CD4-positive, alpha-beta T cell treated with Interleukin-6 for 4 hours (primary cell): ENCODE measurements at places on chromosomes 3 and 15.

DNA sequence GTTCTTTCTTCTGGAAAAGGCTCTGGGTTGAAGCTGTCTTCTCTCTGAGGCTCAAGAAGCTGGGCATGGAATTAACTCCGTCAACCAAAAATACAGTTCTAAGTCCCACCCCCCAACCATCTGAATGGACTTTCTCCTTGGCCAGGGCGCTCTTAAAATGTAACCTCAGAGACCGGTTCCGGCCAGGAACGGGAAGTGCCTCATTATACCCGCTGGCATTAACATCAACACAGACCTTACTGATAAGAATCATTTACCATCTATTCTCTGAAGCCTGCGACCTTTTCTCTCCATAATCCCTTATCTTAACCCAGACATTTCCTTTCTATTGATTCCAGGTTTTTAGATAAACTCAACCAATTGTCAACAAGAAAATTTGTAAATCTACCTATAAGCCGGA is 64.7 kb downstream of the ATP1B3 start:
- no peak for DNase-seq

DNA sequence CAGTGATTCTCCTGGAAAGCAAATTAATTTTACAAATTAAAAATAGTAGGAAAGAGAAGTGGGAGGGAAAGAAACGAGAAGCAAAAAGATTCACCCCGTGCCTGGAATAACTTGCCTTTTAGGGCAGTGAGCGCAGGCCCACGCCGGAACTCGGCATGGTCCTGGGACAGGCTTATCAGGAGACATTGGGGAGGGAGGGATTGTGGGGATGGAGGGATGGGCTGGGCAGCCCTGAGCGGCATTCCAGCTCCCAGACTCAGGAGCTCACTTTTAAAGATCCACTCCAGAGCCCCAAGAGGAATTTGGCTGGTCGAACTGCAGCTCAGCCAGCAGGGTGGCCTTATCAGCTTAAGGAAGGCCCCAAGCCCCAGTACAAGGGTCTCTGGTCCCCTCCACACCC is 117.9 kb downstream of the ADCY5 start:
- no peak for DNase-seq

- DNase-seq = peak; percentile 22
Observed at GRCh38 chr3:196120291-196120951, 38.5 kb upstream of the TFRC start.

DNA sequence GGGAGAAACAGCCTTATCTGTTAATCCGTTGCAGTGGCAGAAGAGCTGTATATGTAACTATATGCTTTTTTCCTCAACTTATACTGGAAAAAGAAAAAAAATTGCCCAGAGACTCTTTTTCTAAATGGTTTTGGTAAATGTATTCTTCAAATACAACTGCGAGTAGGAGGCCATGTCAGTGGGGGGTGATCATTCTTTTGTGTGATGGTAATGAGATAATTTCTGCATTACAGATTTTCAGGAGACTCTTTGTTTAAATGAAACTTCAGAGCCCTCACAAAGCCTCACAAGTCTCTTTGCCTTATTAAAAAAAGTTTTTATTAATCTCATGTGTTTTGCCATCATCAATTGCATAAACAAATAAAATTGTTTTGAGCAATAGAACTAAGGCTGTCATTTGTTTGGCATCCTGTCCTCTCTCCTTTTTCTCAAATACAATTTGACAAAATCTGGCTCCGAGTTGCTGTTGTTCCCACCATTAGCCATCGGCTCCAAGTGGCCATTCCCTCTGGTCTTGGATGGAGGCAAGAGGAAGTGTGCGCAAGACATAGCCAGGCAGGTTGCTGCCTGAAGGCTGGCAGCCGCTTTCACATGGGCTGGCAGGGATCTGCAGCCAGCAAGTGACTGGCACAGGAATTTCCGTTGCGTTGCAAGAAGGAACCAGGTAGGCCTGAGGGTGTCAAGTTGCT is 116.7 kb downstream of the FNDC3B start:
- DNase-seq = no peak

DNA sequence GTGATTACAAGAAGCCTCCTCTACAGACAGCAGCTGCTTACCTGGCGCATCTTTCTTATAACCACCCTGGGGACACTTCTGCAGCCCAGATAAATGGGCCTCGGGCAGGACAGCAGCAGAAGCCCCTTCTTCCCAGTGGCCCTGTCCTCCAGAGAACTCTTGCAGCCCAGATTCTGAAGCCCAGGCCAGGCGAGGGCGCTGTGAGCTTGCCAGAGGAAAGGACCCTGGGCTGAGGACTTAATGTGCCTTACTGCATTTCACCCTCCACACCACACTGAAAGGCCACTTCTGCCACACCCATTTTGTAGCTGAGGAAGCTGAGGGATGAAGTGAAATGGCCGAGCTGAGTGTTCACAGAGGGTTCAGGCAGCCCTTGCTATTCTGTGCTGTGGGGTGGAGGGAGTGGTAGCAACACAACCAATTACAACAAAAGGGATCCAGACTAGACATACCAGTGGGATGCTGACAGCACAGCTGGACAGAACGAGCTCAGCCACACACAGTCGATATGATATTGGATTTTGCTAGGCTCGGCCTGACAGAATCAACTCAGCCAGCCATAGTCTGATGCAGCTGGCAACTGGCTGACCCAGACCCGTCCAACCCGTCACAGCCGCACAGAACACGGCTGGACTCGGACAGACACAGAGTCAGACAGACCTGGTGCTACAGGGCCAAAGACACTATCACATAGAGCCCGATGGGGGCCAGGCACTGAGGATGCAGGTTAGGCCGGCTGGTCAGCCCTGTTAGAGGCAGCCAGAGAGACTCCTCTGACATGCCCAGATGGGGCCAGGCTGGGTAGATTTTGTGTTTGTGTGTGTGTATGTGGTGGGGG is 7.3 kb downstream of the ACOX2 start:
- DNase-seq = no peak

GRCh38 chr3:96106701-96107100 is 707.7 kb upstream of the EPHA6 start:
- no peak for DNase-seq

- no peak for DNase-seq
Observed at GRCh38 chr3:116070061-116070460, 375.2 kb downstream of the LSAMP start.
